ENCODE measurements at places on chromosomes 4 and X. TPM values are rescaled to one million over a fixed set of nuclear protein-coding genes. Genes with fewer than 3 reads are reported as not detected.
A peak's percentile ranks its signal among the peaks of the same experiment; 100 is the strongest.

MAML3 gene
- total RNA-seq: 0.61 TPM

CISD2 gene
- total RNA-seq: 67.3 TPM

PLXNB3 gene
- total RNA-seq: 1.7 TPM

TSPAN7 gene
- total RNA-seq: not detected

CLCN5 gene
- 3.9 TPM for total RNA-seq

BCORL1 gene
- total RNA-seq: 0.06 TPM

USP17L17 gene
- total RNA-seq: not detected

GPR101 gene
- total RNA-seq: not detected

NLGN4X gene
- 36.6 TPM for total RNA-seq

- no peak for DNase-seq
Measured at GRCh38 chrX:53251307-53251706, 26.3 kb upstream of the KDM5C start.

DNA sequence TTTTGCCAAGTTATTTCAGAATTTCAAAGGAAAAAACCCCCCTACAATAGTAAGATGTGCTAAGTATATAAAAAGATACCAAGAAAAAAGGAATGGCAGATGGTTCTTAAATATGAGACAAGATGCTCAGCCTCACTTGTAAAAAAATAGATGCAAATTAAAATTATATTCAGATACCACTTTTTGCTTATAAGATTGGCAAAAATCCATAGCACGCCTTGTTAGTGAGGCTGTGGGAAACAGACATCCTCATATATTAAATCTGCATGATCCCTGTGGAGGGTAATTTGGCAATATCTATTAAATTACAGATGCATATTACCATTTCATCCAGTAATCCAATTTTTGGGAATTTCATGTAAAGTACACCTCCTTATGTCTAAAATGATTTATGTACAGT is 62.5 kb upstream of the PDHA1 start:
- no peak for DNase-seq

DNA sequence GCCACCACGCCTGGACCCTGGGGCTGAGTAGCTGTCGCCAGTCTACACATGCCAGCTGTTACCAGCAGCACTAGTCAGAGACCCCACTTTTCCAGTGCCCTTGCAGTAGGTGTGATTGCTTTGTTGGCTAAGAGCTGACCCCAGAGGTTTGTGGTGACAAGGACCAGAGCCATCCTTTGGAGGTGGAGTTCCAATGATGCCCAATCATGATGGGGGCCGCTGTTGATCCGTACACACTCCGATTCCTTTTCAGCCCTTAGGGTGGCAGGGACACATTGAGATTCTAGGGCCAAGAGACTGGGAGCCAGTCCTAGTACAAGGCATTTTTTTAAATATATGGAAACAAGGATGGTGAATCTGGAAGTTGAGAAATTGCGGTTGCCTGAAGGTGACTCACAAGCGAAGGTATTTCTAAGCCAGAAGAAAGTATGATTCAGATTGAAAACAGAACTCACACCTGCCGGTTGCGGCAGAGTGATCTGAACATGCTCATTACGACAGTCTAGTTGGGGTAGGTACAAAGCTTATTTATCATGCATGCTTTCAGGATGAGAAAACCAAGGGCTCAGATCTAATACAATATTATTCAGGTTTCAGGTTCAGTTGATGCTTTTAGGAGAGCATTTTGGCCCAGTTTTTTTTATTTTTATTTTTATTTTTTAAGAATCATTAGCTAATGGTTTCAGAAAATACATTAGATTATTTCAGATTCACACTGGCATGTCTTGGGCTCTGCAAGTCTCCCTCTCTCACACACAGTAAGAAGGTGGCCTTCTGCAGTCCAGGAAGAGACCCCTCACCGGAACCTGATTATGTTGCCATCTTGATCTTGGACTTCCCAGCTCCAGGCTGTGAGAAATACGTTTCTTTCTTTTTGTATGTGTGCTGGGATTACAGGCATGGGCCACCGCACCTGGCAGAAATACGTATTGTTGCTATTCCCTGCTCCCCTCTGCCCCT is 43.4 kb downstream of the SHROOM2 start:
- DNase-seq: peak; percentile 82

DNA sequence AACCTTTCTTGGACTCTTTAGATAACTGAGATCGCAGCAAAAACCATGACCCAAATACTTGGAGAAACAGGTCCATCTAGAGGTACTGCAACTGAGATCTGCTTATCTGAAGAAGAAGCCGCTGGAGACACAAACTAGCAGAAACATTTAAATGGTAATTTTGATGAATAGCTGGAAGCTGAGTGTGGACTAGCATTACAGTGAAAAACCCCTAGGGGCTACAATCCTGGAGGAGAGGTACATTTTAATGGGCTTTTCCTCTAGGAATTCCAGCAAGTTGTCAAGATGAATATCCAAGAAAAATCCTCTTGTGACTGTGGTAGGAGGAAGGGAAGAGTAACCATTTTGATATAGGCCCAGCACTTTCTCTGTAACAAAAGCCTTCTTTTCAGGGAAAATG is 592.5 kb upstream of the GRIA3 start:
- no peak for DNase-seq

- DNase-seq: no peak
Measured at GRCh38 chr4:38107818-38108217, 147.6 kb downstream of the PTTG2 start.

DNA sequence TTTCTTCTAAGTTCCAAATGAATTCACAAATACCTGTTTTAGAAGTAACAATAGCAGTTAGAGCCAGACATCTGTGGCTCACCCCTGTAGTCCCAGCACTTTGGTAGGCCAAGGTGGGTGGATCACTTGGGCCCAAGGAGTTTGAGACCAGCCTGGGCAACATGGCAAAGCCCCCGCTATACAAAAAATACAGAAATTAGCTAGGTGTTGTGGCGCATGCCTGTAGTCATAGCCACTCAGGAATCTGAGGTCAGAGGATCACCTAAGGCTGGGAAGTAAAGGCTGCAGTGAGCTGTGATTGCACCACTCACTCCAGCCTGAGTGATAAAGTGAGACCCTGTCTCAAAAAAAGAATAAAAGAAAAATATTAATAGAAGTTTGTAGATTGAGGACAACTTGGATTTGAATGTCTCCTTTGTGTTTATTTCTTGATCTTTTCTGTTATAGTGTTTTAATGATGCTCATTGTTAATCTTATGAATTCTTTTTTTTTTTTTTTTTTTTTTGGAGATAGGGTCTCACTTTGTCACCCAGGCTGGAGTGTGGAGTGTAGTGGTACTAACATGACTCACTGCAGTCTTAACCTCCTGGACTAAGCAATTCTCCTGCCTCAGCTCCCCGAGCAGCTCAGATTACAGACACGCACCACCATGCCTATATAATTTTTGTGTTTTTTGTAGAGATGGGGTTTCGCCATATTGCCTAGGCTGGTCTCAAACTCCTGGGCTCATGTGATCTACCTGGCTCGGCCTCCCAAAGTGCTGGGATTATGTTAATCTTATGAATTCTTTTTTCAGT is 30.7 kb upstream of the RAPGEF2 start:
- no peak for DNase-seq

DNA sequence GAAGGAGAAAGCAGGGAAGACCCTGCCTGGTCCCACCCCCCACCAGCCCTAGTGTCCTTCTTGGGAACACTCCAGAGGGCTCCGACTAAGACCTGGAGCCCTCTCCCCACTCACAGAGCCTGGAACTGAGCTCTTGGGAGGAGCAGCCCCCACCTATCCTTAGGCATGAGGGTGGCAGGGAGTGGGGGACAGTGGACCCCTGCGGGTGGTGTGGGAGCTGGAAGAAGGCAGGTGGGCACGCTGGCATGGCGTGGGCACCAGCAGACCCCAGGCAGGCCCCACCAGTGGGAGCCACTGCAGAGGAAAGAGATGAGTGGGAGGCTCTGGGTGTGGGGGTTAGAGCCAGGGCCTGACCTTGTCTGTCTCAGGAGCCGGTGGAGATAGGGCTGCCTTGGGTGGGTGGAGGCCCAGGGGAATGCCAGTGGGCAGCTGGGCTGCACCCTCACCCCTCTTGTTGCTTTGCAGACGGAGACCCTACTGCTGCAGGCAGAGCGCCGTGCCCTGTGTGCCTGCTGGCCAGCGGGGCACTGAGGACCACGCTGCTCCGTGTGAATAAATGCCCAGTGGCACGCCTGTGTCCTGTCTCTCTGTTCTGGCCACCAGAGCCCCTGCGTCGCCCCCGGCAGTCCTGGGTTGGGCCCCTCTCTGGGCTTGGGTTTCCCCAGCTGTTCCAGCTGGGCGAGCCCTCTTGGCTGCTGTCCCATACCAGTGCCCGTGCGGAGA is 15.6 kb upstream of the NAT8L start:
- no peak for DNase-seq

Measured in Caki2 (cell line).